ENCODE measurements at places on chromosomes 5 and 9.

GRCh38 chr9:133003071-133003461 is 24.6 kb downstream of the GFI1B start:
- no peak for DNase-seq

- DNase-seq = no peak
Observed at GRCh38 chr9:116855881-116856662, 169.0 kb downstream of the TRIM32 start.

- no peak for DNase-seq
Observed at GRCh38 chr9:93646640-93647178, 70.3 kb downstream of the PHF2 start.

- DNase-seq = no peak
Observed at GRCh38 chr9:133210202-133210532, 1.1 kb upstream of the OBP2B start.

DNA sequence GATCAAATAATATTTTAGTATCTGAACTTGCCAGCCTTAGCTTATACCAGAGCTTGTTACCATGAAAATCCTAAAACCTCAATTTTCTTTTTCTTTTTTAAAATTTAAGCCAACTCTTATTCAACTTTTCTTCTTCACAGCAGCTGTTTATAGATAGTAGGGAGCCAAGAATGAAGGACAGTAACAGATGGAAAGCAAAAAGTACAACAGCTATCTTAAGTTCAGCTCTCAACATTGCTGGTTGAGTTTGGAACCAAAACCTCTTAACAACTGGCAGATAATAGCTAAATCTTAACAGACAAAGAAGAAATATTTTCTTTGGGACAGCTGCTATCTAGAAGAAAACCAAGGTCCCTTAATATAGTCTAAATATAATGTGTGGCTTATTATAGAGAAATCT is 74.7 kb downstream of the PJA2 start:
- DNase-seq = no peak

DNA sequence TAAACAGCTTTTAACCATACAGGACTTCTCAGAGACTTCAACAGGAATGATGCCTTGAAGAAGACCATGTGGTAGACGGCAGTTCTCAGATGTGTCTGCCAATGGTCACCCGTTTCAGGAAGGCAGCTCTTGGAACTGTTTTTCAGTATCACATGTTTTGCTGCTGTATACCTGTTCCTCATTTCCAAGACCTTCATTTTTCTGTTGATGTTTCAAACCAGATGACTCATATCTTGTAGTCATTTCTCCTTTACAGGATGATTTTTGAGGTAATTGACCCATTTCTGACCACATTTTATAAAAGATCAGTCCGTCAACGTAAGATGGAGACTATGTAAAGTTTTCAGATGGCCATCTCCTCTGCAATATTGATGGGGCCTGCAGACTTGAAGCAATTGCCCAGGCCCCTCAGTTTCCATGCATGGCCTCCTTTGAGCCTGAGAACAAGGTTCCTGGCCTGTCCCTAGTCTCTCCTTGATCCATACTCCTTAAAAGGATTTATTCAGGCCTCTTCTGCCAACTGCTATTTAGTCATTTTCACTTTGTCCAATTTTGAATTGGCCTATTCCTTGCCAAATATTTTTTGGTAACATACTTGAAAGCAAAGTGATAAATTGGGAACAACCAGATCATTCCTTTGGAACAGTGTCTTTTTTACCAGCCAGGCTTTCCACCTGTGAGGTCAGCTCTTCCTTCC is 128.6 kb downstream of the PDZD2 start:
- no peak for DNase-seq

Measured in T-helper 9 cell (primary cell).